ENCODE measurements at places on chromosomes 12 and 14.
A peak's percentile ranks its signal among the peaks of the same experiment; 100 is the strongest.

DNA sequence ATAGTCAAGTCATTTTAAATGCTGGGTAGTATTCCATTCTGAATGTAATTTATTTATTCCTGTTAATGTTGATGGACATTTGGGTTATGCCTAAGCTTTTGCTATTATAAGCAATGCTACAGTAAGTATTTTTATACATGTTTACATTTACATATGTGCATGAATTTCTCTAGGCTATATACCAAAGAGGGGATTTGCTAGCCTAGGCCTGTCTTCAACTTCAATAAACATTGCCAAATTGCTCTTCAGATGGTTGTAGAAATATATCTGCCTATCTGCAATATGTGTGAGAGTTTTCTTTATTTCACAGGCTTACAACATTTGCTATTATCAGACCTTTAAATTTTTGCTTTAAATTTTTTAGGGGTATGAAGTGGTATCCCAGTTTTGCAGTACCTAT, 87.0 kb downstream of the MIPOL1 start:
- DNase-seq = no peak

GRCh38 chr12:85923767-85924331, 49.8 kb downstream of the NTS start:
- no peak for DNase-seq

DNA sequence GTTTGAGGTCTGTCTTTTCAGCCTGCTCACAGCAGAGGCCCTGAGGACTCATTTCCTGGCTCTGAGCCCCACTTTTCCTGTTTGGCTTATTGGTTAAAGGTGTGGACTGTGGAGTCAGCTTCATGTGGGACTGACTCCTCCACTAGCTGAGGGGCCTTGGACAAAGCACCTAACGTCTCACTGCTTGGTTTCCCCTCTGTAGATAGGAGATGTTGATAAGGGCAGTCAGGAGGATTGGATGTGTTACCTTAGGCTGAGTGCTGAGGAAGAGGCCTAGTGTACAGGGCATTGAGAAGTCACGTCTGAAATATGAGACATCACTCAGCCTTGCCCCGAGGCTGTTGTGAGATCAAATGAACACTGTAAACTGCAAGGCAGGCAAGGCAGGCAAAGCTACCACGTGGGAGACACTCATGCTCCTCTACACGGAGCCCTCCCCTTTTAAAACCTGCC, 27.1 kb upstream of the TCL1A start:
- DNase-seq = no peak

GRCh38 chr12:31518680-31519227, 72.2 kb downstream of the DENND5B start:
- no peak for DNase-seq

DNA sequence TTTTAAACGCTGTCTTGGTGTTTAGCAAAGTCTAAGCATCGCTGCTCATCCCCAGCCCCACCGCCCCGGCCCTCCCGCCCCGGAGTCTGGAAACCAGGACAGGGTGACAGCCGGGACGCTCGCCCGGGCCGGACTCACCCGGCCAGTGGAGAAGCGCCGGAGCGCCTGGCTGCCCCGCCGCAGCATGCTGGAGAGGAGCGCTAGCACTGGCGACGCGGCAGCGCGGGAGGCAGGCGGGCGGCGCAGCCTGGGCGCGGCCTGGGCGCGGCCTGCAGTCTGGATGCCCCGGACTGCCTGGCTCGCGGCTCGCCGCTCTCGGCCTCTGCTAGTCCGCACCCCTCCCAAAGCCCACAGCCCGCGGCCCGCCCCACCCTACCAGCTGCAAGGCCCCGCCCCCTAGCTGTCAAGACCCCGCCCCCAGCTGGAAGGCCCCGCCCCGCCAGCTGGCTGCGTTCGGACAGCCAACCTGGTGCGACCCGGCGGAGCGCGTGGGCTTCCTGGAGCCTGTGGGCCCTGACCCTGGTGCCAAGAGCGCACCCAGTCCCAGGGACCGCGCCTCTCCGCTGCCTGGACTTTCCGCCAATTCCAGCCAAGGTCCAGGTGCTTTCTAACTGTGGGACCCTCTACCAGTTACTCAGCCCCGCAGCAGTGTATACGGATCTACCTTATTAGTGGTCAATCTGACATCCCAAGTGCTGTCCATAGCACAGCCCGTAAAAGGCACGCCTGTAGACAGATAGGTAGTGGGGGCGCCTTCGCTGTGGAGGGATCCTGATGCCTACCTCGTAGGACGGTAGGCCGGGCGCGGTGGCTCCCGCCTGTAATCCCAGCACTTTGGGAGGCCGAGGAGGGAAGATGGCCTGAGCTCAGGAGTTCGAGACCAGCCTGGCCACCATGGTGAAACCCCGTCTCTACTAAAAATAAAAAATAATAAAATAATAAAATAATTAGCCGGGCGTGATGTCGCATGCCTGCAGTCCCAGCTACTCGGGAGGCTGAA, at the start of gene ALDH1L2:
Gene ALDH1L2, minus strand, starts transcription at position 208 of the 1,000 bp plus-strand sequence. Its CDS starts 22 bp downstream, at position 186.
- peak; percentile 45 for DNase-seq

DNA sequence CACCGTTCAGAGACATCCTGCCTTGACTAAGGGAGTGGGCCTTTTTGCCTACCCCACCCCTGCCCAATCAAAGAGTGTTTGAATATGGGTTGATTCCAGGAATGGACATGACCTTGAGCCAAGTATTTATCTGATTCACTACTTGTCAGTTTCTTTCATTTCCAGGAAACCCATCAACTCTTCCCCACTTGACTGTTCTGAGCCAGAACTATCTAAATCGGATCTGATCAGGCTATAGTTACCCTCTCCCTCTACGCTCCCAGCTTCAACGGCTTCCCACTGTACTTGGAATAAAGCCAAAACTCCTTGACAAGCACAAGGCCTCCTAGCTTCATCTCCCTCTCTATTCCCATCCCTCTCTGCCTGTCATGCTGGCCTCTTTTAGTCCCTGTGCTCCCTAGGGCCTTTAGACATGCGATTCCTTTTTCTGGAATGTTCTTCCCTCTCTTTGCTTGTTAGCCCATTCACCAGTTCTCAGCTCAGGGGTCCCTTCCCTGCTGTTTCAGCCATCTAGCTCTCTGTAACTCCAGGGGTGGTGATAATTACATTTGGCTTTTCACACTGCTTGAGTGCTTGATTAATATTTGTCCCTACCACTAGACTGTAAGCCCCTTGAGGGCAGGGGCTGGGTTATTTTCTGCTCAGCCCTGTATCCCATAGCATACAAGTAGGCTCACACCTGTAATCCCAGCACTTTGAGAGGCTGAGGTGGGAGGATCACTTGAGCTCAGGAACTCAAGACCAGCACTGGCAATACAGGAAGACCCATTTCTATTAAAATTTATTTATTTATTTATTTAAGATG, 5.5 kb upstream of the ITPK1 start:
- no peak for DNase-seq

- no peak for DNase-seq
These were observed 253.4 kb downstream of the C12orf50 start for GRCh38 chr12:87775784-87776183.

- DNase-seq = peak; percentile 72
These were observed 1.1 kb upstream of the LRP1 start for GRCh38 chr12:57127101-57127725.

DNA sequence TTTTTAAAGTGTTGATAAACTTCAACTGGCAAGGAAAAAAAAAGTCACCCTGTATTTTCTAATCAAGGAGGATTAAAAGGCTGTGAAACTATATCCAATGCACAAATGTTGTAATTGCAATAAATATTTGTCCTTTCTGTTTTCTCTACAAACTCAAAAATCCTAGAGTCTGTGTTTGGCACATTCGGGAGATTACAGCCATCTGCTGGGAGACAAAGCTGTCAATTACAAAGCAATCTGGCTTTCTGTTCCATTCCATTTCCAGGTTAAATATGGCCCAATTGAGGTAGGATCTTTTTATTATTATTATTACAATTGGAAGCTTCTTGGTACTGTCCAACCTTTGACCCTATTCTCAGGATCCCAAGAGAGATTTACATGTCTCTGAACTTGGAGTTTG, 295.9 kb downstream of the DIO2 start:
- DNase-seq = no peak

GRCh38 chr12:59677857-59678256, 82.0 kb downstream of the SLC16A7 start:
- no peak for DNase-seq

DNA sequence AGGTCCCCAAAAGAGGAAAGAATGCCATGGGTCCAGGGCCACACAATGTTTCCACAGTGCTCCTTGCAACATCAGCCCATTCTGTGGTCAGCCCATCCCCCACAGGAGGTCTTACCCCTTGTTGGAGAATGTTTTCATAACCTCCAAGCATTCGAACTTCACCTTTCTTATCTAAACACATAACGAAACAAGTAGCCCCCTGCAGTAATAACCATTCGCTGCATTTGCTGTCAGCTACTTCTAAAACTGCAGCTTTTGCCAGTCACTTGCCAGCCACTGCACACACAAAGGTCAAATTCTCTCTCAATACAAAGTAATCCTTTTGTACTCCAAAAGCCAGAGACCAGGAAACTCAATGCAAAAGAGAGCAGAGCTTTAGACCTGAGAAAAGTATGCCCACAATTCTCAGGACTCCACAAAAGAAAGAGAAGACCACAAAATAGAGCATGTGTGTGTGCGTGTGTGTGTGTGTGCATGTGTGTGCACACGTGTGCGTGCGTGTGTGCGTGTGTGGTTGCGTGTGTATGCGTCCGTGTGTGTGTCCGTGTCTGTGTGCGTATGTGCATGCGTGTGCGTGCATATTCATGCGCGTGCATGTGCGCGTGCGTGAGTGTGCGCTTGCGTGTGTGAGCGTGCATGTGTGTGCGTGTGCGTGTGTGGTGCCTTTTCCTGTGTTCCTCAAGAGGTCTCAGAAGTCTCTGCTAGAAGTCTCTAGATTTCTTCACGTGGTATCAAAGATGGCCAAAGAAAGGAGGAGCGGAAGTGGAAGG, 31.7 kb upstream of the NINJ2 start:
- no peak for DNase-seq

- DNase-seq = no peak
These were observed 141.5 kb downstream of the CAND1 start for GRCh38 chr12:67410667-67411067.

DNA sequence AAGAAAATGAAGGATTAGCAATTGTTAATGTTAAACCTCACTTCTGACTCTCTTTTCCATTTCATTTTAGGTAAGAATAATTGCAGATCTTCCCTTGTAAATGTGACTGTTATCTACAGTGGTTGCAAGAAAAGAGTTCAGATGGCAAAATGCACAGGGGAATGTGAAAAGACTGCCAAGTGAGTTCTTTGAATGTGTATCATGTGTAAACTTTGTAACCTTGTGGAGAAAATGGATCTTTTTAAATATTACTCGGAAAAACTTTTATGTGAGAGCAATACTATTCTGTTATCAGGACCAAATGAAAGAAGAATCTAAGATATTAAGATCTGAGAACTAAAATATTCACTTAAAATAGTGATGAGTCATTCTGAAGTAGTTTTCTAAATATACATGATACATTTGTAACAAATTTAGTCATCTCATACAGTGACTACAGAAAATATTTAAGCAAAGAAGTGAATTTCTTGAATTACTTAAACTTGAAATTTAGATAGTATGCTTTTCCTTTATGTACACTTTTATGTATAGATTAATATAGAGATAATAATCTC, 122.5 kb upstream of the CNTN1 start:
- DNase-seq = no peak

GRCh38 chr12:20364501-20364900, 3.8 kb upstream of the PDE3A start:
- no peak for DNase-seq

DNA sequence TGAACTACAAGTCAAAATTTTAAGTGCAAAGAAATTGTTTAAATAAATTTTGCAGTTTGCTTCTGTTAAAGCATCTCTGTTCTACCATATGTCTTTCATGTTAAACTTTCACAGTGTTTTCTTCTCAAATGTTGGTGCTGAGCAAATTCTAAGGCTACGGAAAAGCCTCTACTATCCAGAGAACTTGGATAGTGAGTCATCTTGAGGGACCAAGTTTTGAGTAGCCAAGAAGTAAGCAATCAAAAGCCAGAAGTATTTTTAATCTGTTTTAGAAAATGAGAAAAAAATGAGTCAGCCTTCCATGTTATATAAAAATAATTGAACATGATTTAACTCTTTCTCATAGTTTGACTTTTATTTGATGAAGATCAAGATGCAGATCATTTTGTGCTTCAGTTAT, 3.3 kb downstream of the BRMS1L start:
- no peak for DNase-seq
